ENCODE measurements at places on chromosomes 7 and 10.

GRCh38 chr7:21920936-21921335 is 24.8 kb downstream of the CDCA7L start:
- no peak for DNase-seq

DNA sequence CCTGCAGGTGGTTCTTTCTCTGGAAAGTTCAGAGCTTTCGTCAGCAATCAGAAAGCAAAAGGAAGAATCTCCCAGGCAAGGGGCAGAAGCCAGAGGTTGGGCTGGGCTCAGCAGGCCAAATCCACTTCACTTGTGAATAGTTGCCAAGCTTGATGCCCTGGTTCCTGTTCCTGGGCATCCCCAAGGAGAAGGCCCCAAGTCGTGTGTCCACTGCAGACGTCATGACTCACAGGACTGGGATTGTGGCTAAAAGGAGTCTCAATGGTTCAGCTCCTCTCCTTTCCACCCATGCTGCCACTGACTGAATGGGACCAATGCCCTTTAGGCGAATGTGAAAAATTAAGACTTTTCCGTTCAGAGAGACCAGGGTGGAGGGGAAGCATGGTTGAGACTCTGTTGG is 38.6 kb upstream of the TRIM8 start:
- DNase-seq = no peak

- no peak for DNase-seq
These were observed 42.7 kb upstream of the PITRM1 start for GRCh38 chr10:3215153-3215775.

DNA sequence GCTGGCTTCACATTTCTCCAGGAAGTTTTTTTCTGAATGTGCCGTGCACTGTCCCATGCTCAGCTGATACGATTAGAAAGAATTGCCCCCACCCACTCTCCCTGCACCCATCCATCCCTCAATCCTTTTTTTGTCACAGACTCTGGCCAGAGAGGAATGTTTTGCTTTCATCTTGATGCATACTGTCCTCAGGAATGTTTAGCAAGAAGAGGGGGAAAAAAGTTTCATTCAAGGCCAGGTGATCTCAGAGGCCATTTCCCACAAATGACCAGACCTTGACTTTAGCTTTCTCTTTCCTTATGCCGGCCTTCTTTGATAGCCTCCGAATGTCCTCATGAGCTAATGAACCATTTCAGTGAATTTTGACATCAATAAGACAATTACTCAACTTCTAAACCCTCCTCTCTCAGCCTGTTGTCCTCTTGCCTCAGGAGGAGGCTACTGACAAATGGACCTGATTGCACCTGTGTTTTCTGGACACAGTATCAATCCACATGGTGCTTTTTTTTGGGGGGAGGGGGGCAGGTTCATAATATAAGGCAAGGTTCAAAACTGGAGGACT is 105.0 kb upstream of the KLF6 start:
- no peak for DNase-seq

GRCh38 chr7:11394438-11394837 is 420.8 kb downstream of the PHF14 start:
- DNase-seq = no peak

- DNase-seq = no peak
These were observed 123.8 kb downstream of the ARID5B start for GRCh38 chr10:62025134-62025794.

- no peak for DNase-seq
These were observed 27.7 kb downstream of the PRLHR start for GRCh38 chr10:118567701-118568248.

DNA sequence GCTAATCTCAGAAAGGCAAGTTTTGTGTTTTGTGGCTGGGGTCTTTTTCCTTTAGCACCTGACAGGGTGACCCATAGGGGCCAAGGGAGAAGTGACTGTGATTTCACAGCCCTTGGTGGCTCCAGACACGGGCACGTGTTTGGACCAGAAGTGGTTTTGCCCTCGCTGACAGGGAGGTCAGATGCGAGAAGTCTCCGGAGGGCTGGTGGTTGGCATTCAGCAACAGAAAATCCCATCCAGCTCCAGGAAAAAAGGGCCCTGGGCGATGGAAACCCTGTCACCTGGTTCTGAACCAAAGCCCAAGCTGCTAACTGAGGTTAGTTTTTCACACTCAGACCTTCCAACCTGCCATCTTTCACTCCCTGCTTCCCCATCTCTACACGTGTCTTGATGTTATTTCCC is 272.9 kb downstream of the TRIL start:
- DNase-seq = no peak

DNA sequence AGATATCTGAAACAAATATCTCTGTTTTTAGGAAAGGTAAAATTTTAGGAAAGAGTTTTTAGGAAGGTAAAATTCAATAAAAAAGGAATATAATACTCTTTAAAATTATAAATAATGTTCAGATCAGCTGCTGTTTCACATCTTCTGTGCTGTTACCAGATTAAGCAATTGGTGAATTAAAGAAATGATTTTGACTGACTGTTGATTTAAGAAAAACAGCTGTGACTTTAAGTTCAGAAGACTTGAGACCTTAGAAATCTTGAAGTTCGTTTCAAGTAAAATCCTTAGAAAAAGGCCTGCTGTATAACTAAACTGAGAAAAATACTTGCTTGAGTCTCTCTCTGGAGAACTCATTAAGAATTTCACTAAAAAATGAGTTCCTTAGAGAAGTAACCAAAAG is 250.6 kb downstream of the DOCK4 start:
- no peak for DNase-seq

All from GM04504 (cell line).